GM23338 (cell line): ENCODE measurements at places on chromosomes 5 and 9.

DNA sequence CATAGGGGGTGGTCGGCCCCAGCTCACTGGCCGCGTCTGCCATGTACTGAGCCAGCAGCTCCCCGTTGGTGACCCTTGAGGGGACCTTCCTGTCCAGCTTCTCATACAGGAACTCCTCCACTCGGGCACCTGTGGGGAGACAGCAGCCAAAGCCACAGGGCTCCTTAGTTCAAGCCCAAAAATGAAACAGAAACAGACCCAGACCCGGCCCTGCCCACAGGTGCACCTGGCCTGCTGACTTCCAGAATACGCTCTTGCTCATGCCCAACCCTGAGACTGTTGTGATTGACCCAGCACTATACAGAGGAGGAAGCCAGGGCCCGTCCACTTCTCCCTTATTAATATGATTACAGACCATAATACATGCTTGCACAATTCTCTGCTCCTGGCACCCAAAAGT is 7.0 kb downstream of the SH3GLB2 start:
- DNase-seq, result no peak

DNA sequence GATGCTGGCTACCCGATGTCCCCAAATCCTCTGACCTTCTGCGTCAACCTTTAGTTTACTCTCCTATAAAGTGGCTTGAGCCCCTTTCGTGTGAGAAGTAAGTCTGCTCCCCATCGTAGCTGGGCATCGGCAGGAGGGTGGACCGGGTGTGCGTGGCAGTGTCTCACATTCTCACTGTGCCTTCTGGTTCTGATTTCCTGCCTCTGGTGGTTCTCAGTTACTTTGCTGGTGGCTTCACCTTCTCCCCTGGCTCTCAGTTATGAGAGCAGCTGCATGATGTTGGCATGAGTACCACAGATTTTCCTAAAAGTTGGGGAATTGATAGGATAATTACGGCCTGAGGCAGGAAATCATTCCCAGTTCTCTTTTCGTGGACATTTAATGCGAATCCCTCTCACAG is 47.0 kb upstream of the RPS23 start:
- DNase-seq, result no peak

GRCh38 chr5:17096952-17097695 is 120.3 kb upstream of the BASP1 start:
- peak; percentile 48 for DNase-seq

DNA sequence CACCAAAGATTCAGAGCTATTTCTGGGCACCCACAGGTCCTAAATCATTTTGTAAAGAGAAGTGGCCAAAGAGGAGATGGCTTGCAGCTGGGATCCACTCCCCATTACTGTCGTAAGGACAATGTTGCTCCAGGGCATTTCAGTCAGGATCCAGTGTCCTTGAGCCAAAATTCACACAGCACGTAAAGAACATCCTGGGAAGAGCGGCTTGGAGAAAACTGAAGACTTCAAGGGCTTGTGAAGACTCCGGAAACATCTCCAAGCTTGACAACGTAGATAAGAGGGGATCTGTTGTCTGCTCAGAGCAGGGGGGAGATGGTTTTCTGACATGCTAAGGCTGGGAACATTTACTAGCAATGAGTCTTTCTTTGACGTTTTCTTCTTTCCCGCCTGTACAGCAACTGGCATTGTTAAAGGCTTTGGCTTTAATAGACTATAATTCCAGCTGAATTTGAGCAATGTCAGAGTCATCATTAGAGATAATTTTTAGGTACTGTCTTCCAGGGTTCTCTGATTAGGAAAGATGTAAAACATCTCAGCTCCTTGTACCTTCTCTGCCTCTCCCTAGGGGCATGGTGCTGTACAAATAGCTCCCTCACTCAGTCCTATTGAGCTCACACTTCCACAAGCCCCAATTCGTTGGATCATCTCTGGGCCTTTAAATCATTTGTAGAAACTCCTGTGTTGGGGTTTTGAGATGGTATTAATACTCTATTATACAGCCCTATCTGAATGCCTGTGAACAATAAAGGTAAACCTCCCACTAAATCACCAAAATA is 39.7 kb downstream of the EGFLAM start:
- DNase-seq, result no peak

GRCh38 chr5:38922199-38922598 is 76.4 kb downstream of the OSMR start:
- peak; percentile 76 for DNase-seq

GRCh38 chr9:133460405-133461175 is 812 bp downstream of the CACFD1 start:
- peak; percentile 79 for DNase-seq

- DNase-seq, result no peak
Observed at GRCh38 chr5:169634606-169635005, 2.5 kb upstream of the DOCK2 start.

GRCh38 chr5:71740015-71740753 is 21.1 kb downstream of the CARTPT start:
- DNase-seq, result no peak

DNA sequence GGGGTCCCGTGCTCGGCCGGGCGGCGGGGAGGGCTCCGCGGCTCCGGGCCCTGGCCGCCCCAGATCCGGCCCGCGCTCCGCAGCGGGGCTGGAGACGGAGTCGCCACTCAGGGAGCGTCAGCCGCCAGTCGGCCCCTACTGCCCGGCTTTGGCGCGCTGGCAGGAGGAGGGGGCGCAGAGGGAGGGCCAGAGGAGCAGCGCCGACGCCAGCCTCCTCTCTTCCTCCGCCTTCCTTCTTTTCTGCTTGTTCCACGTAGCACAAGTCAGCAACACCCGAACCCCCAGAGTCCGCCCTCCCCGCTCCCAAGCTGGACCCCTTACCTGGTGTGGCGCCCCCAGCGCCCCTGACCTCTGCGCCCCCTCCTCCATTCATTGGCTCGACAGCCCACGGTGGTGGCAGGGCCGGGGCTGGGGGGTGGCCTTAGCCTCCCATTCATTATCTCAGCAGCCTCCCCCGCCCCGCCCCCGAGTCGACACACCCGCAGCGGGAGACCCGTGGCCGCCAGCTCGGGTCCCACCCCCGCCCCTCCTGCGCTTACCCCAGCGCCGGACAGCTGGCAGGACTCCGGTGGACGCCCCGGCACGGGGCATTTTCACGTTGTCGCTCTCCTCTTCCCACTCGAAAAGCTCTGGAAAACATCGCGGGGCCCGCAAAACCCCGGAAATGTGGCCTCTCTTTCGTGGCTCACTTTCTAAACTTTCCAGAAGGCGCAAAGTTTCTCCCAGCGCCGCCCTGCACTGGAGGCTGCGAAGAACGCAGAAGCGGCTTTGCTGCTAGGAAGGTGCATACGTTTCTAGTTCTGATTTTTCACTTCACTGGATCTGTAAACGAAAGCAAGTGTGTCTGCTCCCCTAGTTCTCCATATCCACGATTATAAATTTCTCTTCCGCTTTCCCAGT is at the start of gene LPAR1:
TSS of gene LPAR1 (minus strand) at position 140 of the 900 bp plus-strand sequence. CDS start 66,353 bp downstream, outside the sequence.
- DNase-seq, result peak; percentile 78

DNA sequence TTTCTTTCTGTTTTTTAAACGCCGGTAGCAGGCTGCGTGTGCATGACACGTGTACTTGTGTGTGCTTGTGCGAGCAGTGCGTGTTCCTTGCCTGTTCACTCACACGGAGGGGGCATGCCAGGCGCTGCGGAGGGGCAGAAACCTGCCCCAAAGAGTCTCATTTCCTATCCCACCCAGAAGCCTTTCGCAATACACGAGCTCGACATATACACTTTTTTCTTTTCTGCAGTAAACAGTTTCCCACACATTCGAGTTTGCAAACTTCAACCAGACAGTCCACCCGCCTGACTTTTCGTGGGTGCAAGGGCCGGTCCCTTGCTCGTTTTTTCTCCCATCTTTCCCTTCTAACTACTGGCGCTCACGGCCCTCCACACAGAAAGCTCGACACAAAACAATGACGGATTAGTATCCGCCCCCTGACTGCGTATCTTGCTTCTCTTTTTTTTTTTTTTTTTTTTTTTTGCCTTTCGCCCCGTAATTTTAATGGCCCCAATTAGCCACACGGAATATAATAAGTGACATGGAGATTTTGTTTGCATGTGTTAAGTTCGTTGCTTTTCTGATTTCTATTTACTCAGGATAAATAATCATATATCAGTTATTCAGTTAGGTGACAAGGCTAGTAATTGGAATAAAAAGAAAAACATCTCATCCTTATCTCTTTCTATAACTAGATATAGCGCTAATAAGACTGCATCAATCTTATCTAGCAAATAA is 5.3 kb upstream of the OTP start:
- peak; percentile 44 for DNase-seq

GRCh38 chr9:37575511-37575914 is 667 bp downstream of the FBXO10 start:
- peak; percentile 19 for DNase-seq

DNA sequence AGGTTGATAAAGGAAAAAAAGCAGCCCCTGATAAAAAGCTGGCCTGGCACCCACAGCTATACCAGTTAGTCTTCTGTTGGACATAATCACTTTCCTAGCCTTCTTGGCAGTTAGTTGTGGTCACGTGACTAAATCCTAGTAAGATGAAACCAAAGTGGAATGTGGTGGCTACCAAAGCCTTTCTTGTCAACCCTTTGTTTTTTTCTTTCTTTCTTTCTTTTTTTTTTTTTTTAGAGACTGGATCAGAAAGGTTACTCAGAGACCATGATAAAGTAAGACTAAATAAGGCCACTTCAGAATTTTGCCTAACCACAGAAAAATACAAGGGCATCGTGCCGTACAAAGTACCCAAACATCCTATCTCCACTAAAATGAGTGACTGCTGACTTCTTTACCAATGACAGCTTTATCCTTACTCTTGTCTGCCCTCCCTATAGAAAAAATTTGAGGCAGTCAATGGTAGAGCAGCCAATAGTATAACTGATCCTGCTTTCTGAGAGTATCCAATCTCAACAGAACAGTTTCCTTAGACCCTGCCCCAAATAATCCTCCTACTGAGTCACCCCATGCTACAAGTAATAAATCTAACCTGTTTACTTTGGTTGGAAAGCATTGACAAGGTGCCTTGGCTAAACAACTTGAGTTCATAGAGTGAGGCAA is 14.2 kb upstream of the KIF27 start:
- DNase-seq, result peak; percentile 70

- DNase-seq, result no peak
Observed at GRCh38 chr9:107750741-107751566, 261.4 kb upstream of the KLF4 start.

GRCh38 chr5:45411971-45412612 is 284.1 kb downstream of the HCN1 start:
- no peak for DNase-seq

DNA sequence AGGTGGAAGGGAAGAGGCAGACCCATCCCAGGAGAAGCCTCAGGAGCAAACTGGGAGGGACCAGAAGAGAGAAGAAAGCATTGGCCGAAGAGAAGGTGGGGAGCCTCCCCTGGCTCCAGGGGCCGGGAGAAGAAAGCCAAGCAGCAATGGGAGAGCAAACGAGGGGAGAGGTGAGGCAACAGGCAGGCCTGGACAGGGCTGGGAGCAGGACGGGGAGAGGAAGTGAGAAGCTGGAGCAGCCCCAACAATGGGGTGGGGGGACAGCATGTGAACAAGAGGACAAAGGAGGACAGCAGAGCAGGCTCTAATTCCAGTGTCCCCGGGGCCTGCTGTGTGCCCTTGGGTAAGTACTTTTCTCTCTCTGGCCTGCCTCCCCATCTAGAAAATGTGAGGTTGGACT is 115.3 kb downstream of the PSD2 start:
- DNase-seq, result no peak

DNA sequence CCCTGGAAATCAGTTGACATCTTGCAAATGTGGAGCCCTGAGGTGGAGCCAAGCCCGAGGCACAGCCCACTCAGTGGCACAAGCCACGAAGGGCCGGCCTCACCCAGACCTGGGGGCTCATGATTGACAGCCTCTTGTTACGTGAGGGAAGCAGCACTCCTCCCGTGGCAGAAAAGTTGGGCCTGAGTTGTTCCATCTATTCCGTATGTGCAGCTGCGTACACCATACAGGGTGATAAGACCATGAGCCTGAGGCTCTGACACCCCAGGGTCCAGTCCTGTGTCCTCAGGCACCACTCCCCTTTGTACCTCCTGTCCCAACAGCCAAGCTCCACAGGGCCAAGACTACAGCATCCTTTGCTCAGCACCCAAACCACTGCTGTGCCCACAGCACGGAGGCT is 1.9 kb upstream of the ORM2 start:
- DNase-seq, result no peak

DNA sequence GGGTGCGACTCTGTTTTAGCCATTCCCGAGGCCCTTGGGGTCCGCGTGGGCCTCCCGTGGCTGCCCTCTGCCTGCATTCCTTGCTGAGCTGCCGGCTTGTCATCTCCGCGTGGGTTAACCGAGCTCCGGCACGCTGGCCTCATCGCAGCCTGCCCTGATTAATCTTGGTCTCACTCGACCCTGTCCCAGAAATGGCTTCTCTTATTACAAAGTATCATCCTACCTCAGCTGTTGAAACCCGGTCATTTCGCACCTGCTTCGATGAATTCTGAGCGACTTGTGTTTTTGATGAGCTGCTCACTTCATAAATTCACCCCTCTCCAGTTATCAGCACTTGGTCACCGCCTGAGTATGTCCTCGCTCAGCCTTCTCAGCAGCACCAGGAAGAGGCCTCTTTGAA is 123.5 kb upstream of the EGFLAM start:
- peak; percentile 14 for DNase-seq

DNA sequence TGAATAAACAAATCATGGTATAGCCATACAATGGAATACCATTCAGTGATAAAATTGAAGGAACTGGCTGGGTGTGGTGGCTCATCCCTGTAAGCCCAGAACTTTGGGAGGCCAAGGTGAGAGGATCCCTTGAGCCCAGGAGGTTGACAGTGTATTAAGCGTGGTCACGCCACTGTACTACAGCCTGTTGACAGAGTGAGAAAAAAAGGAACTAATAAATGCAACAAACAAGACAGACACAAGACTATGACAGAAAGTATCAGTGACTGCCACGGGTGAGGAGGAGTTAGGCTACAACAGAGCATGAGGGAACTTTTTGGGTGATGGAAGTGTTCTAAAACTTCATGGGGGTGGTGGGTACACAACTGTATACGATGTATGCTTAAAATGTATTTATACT is 2.2 kb downstream of the FNIP1 start:
- no peak for DNase-seq

- DNase-seq, result no peak
Observed at GRCh38 chr5:97499605-97500004, 316.6 kb upstream of the RIOK2 start.

DNA sequence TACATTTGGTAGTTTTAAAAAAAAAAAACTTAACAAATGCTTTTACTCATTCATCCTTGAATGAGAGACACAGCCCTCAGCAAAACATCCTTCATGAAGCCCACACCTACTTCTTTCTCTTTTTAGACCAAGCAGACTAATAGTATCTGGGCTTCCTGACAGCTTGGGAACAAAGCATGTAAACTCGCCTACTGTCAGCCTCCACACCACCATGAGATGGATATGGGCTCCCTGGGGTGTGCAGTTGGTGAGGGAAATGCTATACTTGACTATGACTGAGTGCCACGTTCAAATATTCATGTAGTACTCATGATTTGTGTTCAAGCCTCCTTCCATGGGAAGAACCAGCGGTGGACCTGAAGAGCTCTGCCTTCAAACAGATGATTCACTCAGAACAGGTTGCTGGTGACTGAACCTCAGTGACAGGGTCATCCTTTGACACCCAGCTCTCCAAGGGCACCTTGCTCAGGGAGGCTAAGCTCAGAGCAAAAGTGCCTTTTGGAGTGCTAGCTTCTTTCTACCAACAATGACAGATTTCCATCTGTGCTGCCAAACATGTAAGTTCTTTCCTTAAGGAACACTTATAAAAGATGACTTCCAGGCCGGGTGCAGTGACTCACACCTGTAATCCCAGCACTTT is 36.8 kb downstream of the SLC22A5 start:
- DNase-seq, result no peak

- DNase-seq, result no peak
Observed at GRCh38 chr5:55502759-55503158, 32.0 kb downstream of the PLPP1 start.
